GM18507 (cell line): ENCODE measurements at places on chromosomes 16 and 17.

- DNase-seq: peak; percentile 79
Measured at GRCh38 chr16:566475-567372, at the start of gene NHLRC4. TSS of gene NHLRC4 (plus strand) at chr16:567005. CDS start at chr16:568048, 1,043 bp downstream.

- DNase-seq: no peak
Measured at GRCh38 chr16:25676820-25677219, 14.9 kb upstream of the HS3ST4 start.

DNA sequence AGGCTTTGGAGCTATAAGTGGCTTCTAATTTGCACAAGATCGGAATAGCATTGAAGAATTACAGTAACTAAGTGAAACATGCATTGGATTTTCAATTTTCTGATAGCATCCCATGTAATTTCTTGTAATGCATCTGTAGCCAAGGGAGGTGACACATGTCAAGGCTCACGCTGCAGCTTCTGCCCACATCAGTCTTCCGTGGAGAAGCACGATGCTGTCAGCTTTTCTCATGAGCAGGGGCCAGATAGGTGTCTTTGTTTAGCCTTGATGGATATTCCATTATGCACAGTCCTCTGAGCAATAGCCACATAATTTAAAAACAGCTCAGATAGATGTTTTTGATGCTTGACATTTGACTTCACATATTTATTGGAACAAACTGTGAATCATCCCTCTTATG is 1046.9 kb upstream of the EEF2KMT start:
- no peak for DNase-seq

- DNase-seq: no peak
Measured at GRCh38 chr17:76145231-76146052, 4.4 kb upstream of the FOXJ1 start.

DNA sequence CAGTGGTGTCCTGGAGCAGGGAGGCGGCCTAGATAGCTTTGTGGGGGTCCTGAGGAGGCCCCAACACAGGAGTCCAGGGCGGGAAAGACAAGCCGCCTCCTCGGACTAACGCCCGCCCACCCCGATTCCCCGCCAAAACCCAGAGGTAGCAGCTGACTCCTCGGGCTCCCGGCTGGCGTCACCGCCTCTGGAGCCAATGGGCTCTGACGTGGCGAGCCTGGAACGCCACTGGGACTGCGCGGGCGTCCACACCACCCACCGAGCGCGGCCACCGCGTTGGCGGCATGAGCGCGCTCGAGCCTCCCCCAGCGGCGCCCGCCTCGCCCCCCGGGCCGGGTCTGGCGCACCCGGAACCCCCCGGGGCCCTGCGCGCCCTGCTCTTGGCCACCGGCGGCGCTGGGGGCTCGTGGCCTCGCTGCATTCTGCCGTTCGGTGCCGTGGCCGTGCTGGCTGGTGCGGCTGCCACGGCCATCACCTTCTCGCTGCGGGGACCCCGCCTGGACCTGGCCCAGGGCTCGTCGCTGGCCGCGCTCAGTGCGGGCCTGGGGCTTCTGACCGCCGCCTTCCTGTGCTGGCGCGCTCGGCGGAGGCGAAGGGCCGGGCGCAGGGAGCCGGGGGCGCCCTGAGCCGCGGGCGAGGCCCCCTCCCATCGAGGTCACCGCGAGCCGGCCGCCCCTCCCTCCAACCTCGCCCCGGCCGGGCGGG is 3.4 kb upstream of the NTN3 start:
- peak; percentile 28 for DNase-seq

GRCh38 chr16:22216191-22216831 is 10.2 kb downstream of the EEF2K start:
- DNase-seq: no peak

DNA sequence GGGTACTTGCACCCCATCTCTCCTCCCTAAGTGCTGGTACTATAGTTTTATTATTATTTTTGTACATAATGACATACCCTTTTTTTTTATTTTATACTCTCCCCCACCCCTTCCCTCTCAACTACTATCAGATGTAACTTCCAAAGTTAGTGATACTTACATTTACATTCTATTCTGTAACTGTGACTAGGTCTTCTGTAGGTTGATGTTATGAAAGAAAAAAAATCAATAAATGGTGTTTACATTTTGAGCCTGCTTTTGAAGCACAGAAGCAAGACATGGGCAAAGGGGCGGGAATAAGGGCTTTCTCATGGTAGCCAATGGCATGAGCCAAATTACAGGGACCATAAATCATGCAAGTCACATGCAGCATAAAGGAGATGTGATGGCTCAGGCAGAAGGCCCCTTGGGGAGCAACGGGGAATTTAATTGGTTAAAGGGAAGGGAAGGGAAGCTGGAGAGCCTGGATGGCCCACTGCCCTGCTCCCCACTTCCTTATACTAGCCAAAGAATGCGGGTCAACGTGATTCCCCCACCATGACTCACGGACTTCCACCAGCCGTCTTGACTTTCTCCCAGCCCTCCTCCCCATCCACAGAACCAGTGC is 2.4 kb upstream of the ACSF2 start:
- no peak for DNase-seq

- DNase-seq: no peak
Measured at GRCh38 chr17:8621585-8621984, 8.9 kb downstream of the MYH10 start.

GRCh38 chr17:39365242-39365641 is 36.2 kb downstream of the FBXL20 start:
- no peak for DNase-seq

DNA sequence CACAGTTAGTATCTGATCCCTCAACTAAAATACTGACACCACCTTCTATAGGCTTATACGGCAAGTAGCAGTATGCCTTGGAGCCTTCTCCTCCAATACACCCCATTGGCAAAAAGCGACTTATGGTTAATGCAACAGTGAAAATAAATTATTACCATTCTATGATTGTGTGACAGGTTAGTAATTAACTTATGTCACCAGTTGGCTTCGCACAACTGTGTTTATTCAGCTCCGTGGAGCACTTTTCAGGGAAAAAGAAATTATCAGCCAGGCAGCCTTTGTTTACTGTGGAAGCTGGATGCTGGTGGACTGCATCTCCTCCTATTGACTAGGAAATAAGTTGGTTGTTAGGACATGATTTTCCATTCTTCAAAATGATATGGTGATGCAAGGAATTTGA is 833.8 kb upstream of the RBFOX1 start:
- no peak for DNase-seq

DNA sequence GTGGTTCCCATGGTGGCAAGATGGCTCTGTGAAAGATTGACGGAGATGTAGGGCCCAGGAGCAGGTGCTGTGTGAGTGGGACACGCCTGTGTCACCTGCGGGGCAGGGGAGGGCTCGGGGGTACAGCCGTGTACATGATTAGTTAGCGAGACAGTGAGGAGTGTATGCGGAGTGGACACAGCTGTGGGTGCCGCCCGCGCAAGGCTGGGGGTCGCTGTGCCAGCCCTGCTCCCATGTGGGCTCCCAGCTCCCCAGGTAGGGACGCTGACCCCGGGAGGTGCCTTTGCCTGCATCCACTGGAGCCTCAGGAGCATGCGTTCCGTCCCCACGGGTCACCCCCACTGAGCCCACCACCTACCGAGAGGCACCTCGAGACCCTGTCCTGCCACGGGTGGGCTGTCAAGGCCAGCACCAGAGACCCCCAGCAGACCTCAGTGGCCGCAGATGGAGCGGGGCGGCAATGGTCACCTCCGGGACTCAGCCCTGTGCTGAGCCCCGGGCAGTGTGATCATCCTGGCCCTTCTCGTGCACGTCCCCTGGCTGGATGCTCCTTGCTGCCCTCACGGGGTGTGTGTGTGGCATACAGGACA is 7.4 kb downstream of the CAPN15 start:
- DNase-seq: no peak

DNA sequence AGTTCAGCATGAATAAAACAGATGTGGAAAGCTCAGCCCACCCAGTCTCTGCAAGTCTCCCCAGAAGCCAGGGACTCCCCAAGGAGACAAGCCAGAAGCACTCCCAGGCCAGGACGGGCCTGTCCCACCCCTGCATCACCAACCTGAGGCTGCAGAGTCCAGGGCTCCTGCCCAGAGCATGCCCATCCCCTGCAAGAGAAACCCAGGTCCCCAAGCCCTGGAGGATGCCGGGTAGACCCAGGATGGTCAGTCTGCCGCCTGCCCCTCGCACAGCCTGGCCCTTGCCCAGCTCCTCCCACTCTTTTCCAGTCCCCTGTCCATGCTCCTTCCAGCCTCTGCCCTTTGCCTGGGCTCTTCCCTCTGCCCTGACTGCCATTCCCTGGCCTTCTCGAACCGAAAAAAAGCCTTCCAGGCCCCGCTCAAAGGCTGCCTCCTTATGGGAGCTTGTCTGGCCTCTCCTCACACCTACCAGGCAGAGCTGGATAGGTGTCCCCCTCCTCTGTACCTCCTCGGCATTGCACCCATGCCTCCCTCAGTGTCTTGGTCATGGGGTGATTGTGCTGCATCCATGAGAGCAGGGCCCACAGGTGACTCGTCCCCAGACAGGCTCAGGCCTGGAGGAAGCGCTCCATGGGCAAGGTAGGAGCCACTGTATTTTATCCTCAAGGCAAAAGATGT is 44.8 kb downstream of the BEAN1 start:
- DNase-seq: no peak

- no peak for DNase-seq
Measured at GRCh38 chr16:52568495-52568894, 21.6 kb upstream of the TOX3 start.

DNA sequence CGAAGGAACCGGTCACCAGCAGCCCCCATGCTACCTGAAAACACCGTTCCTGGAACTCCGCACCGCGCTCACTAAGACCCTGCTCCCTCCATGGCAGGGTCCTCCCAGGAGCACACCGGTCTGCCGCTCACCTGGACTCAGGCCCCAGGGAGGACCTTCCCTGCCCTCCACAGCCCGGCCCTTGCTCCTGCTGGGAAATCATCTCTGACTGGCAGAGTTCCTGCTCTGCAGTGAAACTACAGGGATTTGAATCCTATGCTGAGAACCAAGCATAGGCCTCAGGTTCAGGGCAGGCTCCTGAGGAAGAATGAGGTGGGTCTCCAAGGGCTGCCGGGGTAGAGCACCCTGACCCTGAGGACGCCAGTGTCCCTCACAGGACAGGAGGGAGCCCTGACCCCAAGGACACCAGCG is 88.5 kb downstream of the KCNJ12 start:
- no peak for DNase-seq

GRCh38 chr17:13957636-13958035 is 111.7 kb upstream of the COX10 start:
- DNase-seq: no peak

GRCh38 chr16:66128371-66128770 is 238.1 kb upstream of the CDH5 start:
- no peak for DNase-seq

GRCh38 chr16:21603928-21604327 is 4.6 kb downstream of the METTL9 start:
- no peak for DNase-seq

- no peak for DNase-seq
Measured at GRCh38 chr17:64005734-64006167, 7.6 kb downstream of the PRR29 start.

DNA sequence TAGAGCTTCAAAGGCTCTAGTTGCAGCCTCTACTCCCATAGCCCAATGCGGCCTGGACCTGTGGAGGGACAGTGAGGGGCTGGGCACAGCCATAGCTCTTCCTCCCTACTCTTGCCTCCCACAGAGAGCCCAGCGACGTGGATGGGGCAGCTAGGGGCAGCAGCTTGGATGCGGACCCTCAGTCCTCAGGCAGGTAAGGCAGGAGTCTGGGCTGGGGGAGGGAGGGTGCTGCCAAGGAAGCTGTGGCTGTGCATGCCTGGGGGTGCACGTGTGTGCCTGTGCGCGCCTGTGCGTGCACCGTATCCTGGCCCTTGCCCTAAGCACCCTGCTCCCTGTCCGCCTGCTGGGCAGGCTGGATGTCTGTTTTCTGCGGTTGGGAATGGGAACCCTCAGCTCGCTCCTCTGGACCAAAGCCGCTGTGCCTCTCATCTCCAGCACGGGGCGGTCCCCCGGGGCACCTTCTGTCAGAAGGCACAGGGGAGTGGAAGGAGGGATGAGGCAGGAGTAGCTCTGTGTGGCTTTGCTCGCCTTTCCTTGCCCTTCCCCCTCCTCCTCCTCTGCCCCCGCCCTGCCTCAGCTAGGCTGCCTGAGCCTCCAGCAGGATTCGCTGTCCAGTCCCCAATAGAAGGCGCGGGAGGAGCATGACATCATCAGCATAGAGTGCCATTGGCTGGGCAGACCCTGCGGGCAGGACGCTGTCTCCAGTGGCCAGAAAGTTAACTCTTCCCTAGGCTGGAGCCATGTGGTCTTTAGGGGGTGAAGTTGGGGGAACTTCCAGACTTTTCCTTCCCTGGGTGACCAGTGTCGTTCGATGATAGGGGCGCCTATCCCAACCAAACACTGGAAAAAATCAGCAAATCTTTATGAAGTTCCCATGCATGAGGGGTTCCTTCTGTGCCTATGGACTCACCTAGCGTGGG is 797 bp downstream of the PRCD start:
- no peak for DNase-seq

GRCh38 chr16:31093132-31093703 is 1.4 kb downstream of the VKORC1 start:
- DNase-seq: no peak

DNA sequence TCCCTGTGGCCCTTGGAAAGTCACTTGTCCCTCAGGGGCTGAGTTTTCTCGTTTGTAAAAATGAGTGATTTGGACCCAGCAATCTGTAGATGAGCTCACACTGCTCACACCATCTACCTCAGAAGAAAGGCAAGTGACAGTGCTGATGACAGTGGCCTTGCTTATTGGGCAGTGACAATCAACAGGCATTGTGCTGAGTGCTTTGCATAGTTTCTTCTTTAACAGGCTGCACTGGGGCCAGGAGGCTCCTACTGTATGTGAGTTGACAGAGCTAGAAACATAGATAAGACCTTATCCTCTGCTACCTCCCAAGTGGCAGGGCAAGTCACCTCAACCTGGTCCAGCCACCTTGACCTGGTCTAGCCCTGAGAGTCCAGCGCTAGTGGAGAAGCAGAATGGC is 29.7 kb upstream of the SLC12A3 start:
- no peak for DNase-seq

DNA sequence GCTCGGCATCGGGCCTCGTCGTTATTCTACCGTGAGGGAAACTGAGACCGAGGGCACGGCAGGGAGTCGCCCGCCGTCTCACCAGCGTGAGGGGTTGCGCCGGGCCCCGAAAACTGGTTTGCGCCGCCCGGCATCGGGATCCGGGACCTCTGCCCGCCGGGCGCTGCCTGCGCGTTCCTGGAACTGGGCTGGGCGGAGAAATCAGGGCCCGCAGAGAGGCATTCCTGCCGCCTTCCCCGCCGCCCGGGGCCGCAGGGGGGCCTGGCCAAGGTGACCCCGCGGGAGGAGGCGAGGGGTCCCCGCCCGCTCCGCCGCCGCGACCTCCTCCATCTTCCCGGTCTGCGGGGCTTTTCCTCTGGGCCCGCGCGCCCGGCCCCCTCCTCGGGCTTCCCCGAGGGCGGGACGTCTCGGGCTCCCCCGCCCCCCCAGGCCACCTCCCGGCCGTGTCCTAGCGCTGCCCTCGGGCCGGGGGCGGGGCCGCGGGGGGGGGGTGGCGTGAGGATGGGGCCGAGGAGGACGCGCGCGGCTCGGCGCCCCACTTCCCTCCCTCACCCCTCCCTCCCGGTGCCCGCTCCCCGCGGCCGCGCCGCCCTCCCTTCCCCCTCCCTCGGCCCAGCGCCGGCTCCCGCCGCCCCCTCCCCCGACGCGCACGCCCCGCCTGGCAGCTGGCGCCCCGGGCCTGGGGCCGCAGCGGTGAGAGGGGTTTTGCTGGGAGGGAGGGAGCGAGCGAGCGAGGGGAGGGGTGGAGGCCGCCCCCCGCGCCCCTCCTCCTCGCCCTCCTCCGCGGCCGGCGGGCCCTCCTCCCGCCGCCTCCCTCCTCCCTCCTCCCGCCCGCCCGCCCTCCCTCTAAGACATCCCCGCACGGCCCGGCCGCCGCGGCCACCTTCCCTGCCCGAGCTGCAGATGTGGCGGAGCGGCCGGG is at the start of gene GLIS2:
TSS of gene GLIS2 (plus strand) at position 882 of the 922 bp plus-strand sequence. CDS start 16,214 bp downstream, outside the sequence.
- DNase-seq: no peak

- no peak for DNase-seq
Measured at GRCh38 chr17:77449908-77450741, 309.4 kb downstream of the SEC14L1 start.
